ENCODE measurements at places on chromosomes 16 and 17. TPM values are rescaled to one million over a fixed set of nuclear protein-coding genes. Genes with fewer than 3 reads are reported as not detected.

- no peak for DNase-seq
These were observed 74.3 kb downstream of the PLD6 start for GRCh38 chr17:17131839-17132238.

DNA sequence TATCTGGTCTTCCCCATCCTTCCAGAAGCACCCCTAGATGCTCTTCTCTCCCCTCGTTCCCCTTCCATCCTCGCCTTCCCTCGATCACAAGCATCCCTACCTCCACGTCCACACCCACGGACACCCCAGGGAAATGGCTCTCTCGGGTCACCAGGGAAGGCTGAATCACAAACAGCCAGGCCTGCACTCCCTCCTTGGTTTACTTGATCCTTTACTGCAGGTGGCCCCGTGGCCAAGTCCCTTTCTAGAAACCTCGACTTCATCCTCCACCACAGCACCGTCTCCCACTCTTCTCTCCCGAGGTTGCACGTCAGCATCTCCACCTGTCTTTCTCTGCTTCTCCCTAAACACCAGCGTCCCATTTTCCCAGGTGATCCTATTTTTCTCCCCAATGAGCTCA is 6.5 kb upstream of the RBFOX3 start:
- DNase-seq: no peak

The FBXL16 gene
- 12.6 TPM for total RNA-seq

GRCh38 chr16:52546291-52547003 is 496 bp downstream of the TOX3 start:
- peak; percentile 73 for DNase-seq

The OR2C1 gene
- total RNA-seq: not detected

DNA sequence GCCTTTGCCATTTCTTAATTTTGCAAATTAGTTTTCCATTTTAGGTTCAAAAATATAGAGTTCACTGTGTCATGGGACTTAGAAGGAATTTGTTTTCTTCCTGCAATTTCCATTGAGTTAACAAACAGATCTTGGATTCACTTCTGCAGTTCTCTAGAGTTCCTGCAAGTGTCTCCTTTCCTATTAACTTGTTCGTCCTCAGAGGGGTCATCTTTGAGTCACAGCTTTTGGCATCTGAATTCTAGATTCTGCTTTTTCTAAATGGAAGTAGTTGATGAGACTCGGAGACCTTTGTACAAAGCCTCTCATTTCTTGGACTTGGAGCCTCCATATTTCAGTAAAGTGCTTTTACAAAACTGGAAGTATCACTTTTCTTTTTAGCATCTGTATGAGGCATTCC is 323.3 kb downstream of the BCAS3 start:
- DNase-seq: peak; percentile 58

DNA sequence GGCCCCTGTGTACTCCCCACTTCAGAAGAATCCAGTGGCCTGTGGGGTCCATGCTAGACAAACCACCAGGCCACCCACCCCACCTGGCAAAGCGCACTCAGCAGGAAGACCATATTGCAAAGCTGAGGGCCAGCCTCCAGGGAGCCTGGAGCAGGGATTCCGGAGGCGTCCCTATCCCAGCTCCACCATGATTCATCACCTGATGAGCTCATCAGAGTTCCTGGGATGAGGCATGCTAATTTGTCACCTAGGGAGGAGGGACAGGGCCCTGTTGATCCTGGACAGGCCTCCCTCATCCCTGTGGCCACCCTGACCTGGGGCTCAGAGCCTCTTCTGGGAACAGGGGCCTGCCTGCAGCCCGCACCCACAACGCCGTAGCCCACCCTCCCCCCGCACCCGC is 131.6 kb upstream of the PLCG2 start:
- DNase-seq: peak; percentile 46

DNA sequence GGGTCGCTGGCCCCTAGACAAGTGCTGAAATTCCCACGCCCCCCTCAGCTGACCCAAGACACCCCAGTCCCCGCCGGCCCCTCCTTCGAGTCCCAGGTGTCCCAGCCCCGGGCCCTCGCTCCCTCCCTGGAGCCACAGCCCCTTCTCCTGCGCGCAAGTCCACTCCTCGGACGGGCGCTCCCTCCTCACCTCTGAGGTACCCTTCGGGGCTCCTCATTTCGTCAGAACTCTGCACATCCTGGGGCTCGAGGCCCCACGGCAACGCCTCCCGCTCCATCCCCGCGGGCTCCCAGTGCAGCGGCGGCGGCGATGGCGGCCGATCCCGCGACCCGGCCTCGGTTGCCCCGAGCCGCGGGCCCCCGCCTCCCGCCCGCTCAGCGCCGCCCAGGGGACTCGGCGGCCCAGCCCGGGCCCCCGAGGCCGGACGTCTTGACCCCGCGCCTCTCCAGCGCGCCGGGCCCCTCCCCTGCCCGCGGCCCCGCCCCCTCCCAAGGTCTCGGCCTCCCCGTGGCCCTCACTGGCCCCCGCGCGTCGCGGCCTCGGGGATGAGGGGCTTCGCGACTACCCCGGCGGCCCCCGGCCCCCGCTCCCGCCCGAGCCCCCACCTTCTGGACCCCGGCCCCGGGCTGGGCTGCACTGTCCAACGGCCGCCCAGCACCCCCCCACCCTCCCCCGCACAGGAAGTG is at the start of gene ZNF768:
Gene ZNF768 (minus strand): TSS at position 430 of the 686 bp plus-strand sequence. CDS start 153 bp downstream, at position 277.
- DNase-seq: peak; percentile 93

The CPNE7 gene
- total RNA-seq: 18.4 TPM

The SOCS1 gene
- 84.7 TPM for total RNA-seq

DNA sequence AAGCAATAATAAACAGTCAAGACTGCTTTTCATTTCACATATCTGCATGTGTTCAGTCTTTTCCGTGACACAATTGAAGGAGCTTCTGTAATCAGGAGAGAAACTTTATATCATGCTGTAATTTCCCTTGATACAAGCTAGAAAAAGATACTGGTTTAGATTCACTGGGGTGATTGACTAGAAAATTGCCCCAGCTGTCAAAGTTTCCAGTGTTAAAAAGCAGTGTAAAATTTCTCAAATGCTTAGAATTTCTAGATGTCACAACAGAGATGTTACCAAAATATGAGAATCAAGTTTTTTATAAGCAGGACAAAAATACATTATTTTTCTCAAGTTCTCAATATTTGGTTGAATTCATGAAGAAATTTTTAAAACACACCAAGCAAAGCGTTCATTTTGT is 292.4 kb upstream of the HSBP1 start:
- DNase-seq: no peak

GRCh38 chr17:70668276-70668937 is 499.1 kb downstream of the KCNJ2 start:
- no peak for DNase-seq

The GRB2 gene
- total RNA-seq: 121 TPM

DNA sequence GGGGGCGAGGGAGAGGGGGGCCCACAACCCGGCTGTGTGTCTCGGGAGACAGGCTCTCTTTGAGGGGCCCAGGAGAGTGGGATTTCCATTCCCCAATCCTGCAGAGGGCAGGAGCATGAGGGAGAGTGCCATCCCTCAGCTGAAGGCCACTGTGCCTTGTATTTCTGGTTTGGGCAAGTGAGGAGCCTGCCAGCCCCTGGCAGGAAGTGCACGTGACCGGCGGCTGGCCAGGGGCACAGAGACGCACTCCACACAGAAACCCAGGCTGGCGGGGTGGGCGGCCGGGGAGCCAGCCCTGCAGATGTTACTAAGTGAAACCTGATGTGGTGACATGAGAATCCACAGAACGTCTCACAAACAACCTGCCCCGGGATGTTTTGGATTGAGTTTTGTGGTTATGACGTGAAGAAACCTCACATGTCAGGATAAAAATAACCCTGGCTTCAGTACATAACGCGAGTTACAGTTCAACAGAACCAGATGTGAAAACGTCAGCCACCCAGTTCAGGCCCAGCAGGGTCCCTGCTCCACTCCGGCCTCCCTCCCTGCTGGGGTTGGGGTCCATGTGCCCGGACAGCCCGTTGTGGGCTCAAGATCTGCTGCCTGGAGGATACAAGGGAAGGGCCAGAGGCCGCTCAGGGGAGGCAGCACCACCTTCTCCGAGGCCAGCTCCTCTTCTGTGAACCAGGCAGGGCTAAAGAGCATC is 51.7 kb upstream of the MTSS2 start:
- no peak for DNase-seq

The HSD17B1 gene
- total RNA-seq: 1.7 TPM

GRCh38 chr16:23484510-23485256 is 25.6 kb downstream of the GGA2 start:
- DNase-seq: no peak

DNA sequence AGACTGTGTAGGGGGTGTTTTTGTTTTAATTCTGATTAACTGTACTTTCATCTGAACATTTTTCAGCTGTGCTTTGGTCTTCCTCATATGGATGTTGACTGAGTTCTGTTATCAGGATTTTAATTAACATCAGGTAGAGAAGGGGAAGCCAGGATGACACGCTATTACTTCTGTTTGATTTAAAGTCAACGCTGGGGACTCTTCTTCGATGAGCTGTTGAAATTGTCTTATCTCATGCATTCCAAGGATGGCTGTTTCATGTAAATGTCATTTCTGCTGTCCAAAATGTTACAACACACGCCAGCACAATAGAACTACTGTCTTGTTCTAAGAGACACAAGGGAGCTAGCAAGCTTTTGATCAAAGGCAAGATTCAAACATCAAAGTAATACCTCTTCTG is 263.3 kb upstream of the CDH5 start:
- no peak for DNase-seq

DNA sequence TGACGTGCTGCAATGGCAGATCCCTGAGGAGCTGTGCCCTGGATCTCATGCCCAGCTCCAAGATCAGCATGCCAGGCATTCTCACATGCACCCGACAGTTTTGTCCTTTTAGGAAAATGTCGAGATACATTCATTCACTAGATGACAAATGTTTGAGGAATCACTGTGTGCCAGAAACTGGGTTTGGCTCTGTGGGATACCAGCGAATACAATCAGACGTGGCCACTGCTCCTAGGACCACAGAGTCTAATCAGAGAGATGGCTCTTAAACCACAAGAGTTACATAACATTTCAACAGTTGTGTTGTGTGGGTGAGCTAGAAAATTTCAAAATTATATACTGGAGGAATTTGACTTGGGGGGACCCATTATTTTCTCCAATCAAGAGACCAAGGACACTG is 579.7 kb downstream of the CDH13 start:
- no peak for DNase-seq

DNA sequence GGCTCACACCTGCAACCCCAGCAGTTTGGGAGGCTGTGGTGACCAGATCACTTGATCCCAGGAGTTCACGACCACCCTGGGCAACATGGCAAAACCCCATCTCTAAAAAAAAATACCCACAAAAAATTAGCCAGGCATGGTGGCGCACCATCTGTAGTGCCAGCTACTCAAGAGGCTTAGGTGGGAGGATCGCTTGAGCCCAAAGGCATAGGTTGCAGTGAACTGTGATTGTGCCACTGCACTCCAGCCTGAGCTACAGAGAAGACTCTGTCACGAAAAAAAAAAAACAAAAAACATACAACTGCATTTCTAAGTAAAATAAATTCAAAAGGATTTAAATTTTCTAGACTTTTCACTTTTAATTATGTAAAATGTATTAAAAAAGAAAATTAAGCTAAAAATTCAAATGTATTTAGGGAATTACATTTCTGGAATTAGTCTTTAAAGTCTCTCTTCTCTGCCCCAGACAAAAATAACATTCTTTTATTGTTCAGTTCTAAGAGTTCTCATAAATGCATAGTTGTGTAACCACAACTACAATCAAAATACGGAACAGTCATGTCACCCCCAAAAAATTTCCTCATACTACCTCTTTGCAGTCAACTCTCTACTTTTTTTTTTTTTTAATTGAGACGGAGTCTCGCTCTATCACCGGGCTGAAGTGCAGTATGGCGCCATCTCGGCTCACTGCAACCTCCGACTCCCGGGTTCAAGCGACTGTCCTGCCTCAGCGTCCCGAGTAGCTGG is 14.1 kb downstream of the FAM222B start:
- no peak for DNase-seq

- no peak for DNase-seq
These were observed 77.1 kb downstream of the USP31 start for GRCh38 chr16:23072084-23072599.

The TPPP3 gene
- total RNA-seq: not detected

The HEATR9 gene
- not detected for total RNA-seq

DNA sequence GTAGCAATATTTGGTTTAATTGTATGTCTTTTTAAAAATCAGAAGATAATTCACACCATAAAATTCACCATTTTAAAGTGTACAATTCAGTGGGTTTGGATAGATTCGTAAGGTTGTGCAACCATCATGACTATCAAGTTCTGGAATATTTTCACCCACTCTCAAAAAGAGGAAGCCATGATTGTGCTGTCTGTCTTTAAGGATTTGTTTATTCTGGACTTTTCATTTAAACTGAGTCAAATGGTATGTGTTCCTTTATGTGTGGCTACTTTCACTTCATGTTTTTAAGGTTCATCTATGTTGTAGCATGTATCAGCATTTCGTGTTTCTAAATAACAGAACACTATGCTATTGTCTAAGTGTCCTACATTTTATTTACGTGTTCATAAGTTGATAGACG is 68.1 kb upstream of the CPHXL start:
- no peak for DNase-seq

- peak; percentile 65 for DNase-seq
These were observed 46.4 kb upstream of the SDK2 start for GRCh38 chr17:73690676-73691075.

The CDRT15 gene
- not detected for total RNA-seq

All from GM23338 (cell line).